Stimulated activated CD4-positive, alpha-beta T cell treated with anti-CD3 and anti-CD28 coated beads, Interleukin-12 subunit alpha, Interleukin-12 subunit beta, amount 100 ng/mL, for 24 hours (primary cell): ENCODE measurements at places on chromosomes 1 and 21.

DNA sequence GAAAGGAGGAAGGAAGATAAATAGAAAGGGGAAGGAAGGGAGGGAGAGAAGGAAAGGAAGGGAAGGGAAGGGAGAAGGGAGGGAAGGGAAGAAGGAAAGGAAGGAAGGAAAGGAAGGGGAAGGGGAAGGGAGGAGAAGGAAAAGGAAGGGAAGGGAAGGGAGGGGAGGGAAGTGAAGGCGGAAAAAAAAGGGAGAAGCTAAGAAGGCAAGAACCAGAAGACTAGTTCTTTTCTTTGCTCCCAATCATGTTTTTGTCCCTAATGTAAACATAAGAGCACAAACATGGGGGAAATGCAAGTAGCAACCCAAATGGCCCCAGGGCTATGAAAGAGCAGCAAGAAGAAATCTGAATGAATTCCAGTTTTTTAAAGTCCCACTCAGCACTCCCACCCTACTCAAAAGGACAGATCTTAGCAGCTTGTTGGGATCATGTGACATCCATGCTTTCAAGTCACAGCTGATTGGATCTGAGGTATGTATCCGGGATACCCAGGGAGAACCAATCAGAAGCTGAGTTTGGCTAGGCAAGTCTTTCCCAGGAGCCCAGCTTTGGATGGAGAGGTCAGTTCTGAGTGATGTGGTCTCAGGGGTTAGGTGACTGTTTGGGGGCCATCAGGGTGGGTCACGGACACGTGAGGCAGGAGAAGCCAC lies 24.2 kb upstream of the FHAD1 start:
- no peak for DNase-seq

DNA sequence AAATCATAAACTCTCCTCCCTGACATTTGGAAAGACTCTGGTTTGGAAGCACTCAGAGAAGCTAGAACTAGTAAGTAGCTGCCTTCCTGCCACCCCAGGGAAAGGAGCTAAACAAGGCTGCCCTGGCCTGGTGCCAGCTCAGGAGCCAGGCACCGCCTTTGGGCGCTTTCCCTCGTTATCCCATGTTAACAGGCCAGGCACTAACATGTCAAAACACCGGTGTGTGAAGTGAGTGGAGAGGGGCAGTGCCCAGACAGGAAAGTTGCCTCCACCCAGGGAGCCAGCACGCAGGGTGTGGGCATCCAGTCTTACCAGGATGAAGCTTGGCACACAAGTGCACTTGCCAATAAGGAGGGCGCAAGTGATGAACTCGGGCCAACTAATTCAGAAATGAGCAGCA lies 346.8 kb downstream of the RRAGC start:
- no peak for DNase-seq

DNA sequence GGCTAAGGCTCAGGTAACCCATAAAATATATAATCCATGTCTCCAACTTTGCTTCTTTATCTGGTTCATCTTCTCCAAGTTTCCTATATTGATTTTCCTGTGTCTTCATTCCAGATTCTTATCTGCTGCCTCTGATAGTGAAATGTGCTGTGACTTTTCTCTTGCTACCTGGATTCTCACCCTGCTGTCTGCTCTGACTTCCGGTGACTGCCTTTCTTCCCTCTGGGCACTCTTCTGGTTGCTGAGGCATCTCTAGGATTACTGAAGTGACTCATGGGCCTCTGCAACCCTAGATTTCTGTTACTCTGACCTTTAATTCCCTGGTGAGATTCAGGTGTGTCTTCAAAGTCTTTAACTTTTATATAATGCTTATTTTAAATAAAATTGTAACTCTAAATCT lies 46.9 kb downstream of the GIPC2 start:
- no peak for DNase-seq

GRCh38 chr1:5936126-5936525 lies 56.1 kb downstream of the NPHP4 start:
- DNase-seq = no peak

- no peak for DNase-seq
These were observed 114.4 kb downstream of the CAMTA1 start for GRCh38 chr1:6899621-6900020.

GRCh38 chr1:937521-937920 lies 13.8 kb downstream of the SAMD11 start:
- no peak for DNase-seq

GRCh38 chr1:167533851-167534300 lies 15.5 kb upstream of the CD247 start:
- peak; percentile 35 for DNase-seq

DNA sequence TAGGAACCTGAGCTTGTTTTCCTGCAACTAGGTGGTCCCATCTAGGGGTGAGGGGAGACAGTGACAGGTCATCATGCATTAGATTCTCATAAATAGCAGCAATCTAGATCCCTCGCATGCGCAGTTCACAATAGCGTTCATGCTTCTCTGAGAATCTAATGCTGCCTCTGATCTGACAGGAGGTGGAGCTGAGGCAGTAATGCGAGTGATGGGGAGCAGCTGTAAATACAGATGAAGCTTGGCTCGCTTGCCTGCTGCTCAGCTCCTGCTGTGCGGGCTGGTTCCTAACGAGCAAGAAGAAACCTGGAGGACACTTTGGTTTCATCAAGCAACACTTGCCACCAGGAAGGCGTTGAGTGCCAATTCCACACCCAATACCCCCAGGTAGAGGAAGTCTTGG lies 95.1 kb upstream of the OLIG2 start:
- no peak for DNase-seq

DNA sequence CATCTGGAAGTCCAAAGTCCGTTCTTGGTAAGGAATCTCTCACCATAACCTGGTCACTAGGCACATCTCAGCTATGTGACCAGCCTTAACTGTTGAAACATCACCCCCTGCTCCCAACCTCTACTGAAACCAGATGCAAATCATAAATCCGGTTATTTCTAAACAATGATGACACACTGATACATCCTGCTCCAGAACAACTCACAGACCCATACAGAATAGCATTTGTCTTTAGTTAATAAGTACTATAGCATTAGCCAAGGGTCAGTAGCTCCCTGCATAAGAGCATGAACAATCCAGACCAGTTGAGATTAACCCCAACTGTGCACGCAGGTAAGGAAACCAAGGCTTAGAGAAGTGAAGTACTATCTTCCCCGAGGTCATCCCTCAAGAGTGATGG lies 38.0 kb upstream of the KCTD3 start:
- no peak for DNase-seq

DNA sequence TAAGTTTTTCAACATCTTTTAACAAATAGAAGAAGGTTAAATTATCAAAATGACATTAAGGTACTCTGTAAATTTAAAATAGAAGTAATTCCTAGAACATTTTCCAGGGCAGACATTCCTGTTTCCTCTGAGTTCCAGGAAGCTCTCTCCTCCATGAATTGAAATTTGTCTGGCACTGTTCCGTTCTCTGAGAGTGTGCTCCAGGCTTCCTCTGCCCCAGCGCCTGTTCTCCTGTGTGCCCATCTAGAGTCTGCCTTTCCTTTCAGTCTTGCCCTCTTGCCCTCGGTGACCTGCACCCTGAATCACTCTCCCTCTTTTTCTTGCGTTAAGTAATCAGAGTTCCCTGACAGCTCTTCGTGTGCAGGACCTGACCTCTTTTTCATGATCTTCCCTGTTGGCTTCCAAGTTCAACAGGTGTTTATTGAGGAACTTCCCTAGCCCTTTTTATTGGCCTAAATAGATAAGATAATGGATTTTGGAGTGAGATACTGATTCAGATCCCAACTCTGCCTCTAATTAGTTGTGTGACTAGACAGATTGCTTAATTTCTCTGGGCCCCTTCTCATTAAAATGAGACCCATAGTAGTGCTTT lies 77.1 kb downstream of the MTR start:
- DNase-seq = no peak
